CD4-positive, alpha-beta memory T cell (primary cell): ENCODE measurements at places on chromosomes 2 and 18. TPM values are rescaled to one million over a fixed set of nuclear protein-coding genes. Genes with fewer than 3 reads are reported as not detected.

The PDIA6 gene
- 140 TPM for polyA plus RNA-seq

The TUBB8B gene
- polyA plus RNA-seq, result not detected

The LIMS2 gene
- polyA plus RNA-seq, result 15.9 TPM

The GULP1 gene
- polyA plus RNA-seq, result not detected

The RTKN gene
- polyA plus RNA-seq, result 0.14 TPM

The GPR39 gene
- polyA plus RNA-seq, result not detected

The MALL gene
- not detected for polyA plus RNA-seq

The EVA1A gene
- not detected for polyA plus RNA-seq

The C1QL2 gene
- polyA plus RNA-seq, result not detected

The IL36RN gene
- not detected for polyA plus RNA-seq

The ZSWIM2 gene
- polyA plus RNA-seq, result not detected

The PPIL3 gene
- polyA plus RNA-seq, result 27.2 TPM

The CNDP1 gene
- not detected for polyA plus RNA-seq

The MAL gene
- 274 TPM for polyA plus RNA-seq

The PRKAG3 gene
- not detected for polyA plus RNA-seq

The TWIST2 gene
- polyA plus RNA-seq, result not detected

The INPP5D gene
- 29.6 TPM for polyA plus RNA-seq

The ANKRD30BL gene
- not detected for polyA plus RNA-seq

The TMEM214 gene
- 25.6 TPM for polyA plus RNA-seq

The VAMP5 gene
- 136 TPM for polyA plus RNA-seq

The POTEJ gene
- polyA plus RNA-seq, result not detected
